ENCODE measurements at places on chromosomes 3 and 15.

GRCh38 chr15:75578948-75579920, at the start of gene PTPN9:
Gene PTPN9, minus strand, starts transcription at chr15:75579315. Its CDS starts 539 bp downstream, at chr15:75578776.
- peak; percentile 92 for DNase-seq

DNA sequence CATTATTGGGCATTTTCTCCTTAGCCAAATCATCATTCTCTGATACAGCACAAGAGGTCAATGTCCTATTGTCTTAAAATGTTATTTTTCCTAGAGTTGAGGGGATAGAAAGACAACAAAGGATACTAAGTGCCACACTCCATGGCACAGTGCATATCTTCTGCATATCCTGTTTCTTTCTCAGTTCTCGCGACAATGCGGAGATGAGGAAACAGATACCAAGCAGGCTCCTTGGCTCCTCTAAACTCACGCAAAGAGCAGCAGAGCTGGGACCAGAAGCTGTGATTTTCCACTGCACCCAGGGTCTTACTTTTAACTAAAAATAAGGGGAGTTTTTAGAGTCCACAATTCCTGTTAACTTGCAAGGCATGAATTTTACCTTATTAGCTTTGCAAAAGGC, 10.5 kb upstream of the VGLL4 start:
- no peak for DNase-seq

GRCh38 chr3:103440539-103441203, 1005.9 kb downstream of the ZPLD1 start:
- peak; percentile 14 for DNase-seq

- DNase-seq, result peak; percentile 36
Observed at GRCh38 chr3:193816656-193817311, 223.8 kb downstream of the OPA1 start.

- DNase-seq, result peak; percentile 9
Observed at GRCh38 chr3:62084558-62084957, 288.8 kb downstream of the FEZF2 start.

DNA sequence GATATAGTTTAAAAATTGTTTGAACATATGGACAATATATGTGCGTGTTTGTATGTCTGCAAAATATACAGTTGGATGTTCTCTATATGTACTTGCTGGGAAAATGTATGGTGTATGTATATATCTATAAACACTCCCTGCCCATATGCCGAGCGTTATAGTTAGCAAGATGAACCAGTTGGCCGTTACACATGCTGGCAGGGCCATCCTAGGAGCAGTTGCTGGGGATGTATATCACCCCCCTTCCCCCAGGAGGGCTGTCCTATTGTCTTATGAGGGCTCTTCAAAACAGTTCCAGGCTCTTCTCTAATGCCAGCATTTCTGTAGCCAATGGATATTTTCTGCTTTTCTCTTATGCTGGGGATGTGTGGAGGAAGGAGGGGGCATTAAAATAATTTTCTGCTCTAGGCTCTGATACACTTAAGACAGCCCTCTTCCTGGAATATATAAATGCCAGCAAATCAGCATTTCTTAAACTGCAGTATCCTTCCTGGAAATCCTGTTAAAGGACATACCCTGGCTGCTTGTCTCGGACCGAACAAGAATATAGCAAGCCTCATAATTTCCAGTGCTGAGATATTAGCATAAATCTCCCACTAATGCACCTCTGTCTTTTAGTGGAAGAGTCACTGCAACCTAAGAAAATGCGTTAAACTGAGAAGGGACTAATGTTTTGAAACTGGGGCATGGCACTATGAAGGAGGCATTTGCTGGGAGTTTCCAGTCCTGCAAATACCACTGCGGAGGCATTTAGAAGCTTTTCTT, 134.4 kb downstream of the MDFIC2 start:
- no peak for DNase-seq

- DNase-seq, result no peak
Observed at GRCh38 chr3:128235207-128235926, 82.1 kb downstream of the EEFSEC start.

DNA sequence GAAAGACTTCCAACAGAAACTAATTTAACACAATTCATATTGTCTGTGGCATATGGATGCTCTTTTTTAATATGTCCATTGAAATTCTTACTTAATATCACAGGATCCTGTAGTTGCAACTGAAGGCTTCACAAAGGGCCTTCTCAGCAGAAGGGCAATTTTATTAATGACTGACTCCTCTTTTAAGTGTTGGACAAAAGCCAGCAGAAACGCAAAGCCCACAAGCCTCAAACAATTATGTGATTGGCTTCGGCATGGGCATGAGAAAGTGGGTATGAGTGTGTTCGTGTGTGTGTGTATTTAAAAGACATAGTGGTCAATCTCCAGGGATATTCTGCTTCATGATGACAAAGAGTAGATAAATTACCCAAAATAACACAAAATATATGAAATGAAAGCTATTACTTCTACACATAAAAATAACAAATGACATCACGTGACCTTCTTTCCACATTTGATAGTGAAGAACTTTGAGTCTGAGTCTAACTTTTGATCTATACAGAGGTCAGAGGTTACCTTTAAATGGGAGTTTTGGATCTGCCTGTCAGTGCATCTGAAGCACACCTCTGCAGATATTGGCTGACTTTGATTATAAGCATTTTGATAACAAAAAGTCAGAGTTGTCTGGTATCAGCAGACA, 496.9 kb downstream of the CADM2 start:
- DNase-seq, result no peak

DNA sequence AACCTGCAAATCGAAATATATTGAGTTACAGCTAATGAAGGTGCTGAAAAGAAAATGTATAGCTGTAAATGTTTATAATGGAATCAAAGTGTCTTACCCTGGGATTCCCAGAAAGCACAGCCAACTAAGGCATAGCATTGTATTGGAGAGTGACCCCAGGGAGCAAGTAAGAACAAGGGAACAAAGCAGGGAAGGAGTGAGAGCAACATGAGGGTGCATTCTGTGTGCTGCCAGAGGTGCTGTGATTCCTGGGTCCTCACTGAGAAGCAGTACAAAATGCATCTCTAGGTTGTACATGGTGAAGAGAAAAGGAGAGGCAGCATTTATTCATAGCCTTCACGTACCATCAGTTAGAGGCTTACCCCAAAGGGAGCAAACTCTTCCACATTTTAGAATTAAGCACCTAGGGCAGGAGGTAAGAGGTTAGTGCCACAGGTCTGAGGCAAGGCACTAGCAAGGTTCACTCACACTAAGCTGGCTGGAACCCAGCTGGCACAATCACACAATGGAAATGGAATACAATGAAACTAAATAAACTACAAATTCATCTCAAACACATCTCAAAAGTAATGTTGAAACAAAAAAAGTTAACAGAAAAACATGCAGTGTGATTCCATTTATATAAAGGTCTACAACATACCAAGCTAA, 151.5 kb upstream of the C2CD4B start:
- DNase-seq, result no peak

GRCh38 chr3:173622166-173622565, 224.6 kb downstream of the NLGN1 start:
- peak; percentile 80 for DNase-seq

DNA sequence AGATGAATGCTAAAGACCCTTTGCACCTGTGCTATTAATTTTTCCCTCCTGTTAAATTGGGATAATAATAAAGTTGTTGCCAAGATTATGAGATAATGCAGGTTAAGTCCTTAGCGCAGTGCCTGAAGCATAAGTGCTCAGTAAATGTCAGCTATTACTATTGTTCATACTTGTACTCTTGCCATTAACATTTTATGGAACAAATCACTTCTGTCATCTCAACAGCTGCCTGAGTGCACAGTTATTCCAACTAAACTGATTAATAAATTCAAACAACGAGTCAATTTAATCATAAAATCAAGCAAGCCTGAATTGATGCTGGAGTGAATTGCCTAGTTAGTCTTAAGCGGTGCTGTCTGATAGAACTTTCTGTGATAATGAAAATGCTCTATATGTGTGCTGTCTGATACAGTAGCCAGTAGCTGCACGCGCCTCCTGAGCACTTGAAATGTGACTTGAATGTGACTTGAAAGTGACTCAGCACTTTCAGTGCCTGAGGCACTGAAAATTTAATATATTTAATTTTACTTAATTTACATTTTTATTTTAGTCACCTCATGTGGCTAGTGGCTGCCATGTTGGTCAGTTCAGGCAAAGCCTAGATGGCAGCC, 198.7 kb upstream of the PFN2 start:
- DNase-seq, result no peak

GRCh38 chr3:61560517-61561373, 626 bp upstream of the PTPRG start:
- peak; percentile 90 for DNase-seq

- DNase-seq, result no peak
Observed at GRCh38 chr3:15578289-15578867, 23.0 kb downstream of the HACL1 start.

DNA sequence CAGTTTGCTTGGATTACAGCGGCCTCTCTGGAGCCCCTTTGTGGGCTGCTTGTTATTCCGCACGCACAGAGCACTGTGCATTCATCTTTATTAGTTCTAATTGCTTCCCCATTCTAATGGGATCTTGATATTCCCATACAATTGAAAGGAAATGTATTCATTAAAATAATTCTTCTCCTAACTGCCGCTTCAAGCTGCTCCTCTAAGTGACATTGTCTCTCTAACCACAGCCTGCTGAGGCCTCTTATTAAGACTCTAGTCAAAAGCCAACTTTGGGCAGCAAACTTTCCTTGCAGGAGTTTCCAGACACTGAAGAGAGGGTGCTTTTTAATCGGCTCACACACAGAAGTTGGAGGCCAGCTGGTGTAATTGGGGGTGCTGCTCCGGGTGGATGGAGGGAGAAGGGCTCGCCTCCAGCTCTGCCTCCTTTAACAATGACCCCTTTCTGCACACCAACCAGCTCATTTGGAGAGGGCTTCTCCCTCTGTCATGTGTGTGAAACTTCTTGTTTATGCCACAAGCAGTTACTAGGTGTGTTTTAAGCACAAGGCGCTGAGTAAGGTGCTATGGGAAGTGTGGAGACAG, 5.6 kb upstream of the MAGEF1 start:
- DNase-seq, result no peak

GRCh38 chr3:112127522-112128494, 5.2 kb downstream of the GCSAM start:
- DNase-seq, result no peak

- DNase-seq, result peak; percentile 50
Observed at GRCh38 chr3:138197058-138197457, 10.0 kb downstream of the ARMC8 start.

DNA sequence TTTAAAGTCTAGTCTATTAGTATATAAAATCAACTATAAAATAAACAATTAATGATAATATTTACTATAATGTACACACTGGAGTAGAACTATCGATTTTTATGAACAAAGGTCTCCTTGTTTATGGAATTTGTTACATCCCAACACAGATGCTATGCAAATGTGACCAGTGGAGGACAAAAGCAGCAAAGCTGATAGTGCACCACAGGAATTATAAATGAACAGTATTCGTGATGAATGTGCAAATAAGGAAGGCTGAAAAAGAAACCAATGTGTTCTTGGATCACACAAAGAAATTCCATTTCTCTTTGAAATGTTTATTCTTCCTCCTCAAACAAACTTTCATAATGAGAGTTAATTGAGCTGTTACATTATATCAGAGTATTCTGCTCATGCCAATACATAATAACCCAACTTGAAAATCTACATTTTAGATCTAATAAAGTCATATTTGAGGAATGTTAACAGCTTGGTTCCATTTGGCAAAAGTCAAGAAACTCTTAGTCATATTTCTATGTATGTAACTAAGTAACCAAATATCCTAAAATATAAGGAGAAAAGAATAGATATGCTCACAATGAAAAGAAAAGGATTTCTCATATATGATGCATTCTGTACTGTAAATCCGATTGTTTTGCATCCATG, 79.3 kb downstream of the NEK10 start:
- DNase-seq, result peak; percentile 42

DNA sequence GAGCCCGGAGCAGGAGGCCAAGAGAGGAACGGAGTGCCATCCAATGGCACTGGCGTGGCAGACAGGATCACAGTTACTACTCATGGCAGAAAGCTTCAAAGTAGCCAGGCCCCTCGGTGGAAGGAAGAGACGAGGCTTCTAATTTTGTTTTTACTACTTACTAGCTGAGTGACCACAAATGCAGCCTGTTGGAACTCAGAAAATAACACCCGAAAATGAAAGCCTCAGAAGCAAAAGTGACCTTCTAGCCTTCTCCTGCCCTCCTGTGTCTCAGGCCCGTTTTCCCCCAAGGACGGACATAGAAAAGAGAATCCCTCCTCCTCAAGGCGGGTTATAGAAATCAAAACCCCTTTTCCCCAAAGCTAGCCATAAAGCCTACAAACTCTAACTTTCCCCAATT, 9.9 kb upstream of the STRA6 start:
- DNase-seq, result no peak

GRCh38 chr3:4716706-4717362, 223.7 kb downstream of the ITPR1 start:
- DNase-seq, result peak; percentile 61

- no peak for DNase-seq
Observed at GRCh38 chr15:44093836-44094235, 101.2 kb downstream of the FRMD5 start.

GRCh38 chr3:76961284-76961683, 78.6 kb upstream of the ROBO2 start:
- DNase-seq, result no peak

DNA sequence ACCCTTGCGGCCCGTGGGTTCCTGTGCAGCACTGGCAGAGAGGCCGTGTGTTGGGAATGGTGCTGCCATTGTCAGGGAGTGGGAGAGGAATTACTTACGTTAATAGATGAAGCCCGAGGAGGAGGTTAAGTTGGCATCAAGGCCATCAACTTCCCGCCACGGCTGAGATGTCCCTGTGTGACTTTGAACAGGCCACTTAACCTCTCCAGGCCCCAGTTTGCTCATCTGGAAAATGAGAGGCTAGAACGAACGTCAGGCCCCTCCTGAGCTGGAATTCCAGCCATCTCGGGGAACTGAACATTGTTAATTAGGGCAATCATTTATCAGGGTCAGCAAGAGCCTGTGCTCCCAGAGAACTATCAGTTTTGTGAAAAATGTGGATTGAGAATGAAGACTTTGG, 91.4 kb upstream of the MYZAP start:
- no peak for DNase-seq

GRCh38 chr15:31458596-31459399, 132.2 kb downstream of the KLF13 start:
- DNase-seq, result no peak

DNA sequence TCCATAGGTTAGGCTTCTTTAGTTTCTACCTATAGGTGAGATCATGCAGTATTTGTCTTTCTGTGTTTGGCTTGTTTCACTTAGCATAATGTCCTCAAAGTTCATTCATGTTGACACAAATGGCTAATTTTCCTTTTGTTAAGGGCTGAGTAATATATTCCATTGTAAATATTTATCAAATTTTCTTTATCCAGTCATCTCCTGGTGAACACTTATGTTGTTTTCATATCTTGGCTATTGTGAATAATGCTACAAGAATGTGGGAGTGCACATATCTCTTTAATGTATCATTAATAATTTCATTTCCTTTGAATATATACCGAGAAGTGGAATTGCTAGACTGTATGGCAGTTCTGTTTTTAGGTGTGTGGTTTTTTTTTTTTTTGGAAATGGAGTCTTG, 250.9 kb upstream of the SEMA6D start:
- DNase-seq, result peak; percentile 70

GRCh38 chr15:72271895-72272212, 500 bp downstream of the PARP6 start:
- DNase-seq, result peak; percentile 13

Data from astrocyte of the spinal cord (primary cell).